ENCODE measurements at places on chromosomes 2 and 18. TPM values are rescaled to one million over a fixed set of nuclear protein-coding genes. Genes with fewer than 3 reads are reported as not detected.

SH3RF3 gene
- 0.61 TPM for total RNA-seq

MAPK4 gene
- total RNA-seq, result 0.15 TPM

ADAM23 gene
- total RNA-seq, result 9.9 TPM

CPO gene
- total RNA-seq, result not detected

AGPS gene
- 37.0 TPM for total RNA-seq

CTAGE1 gene
- not detected for total RNA-seq

SERPINB13 gene
- not detected for total RNA-seq

CD8B2 gene
- total RNA-seq, result not detected

RUFY4 gene
- not detected for total RNA-seq

CIB4 gene
- 0.42 TPM for total RNA-seq

RBFA gene
- 30.3 TPM for total RNA-seq

PIEZO2 gene
- 0.70 TPM for total RNA-seq

PLEK gene
- total RNA-seq, result not detected

HEATR5B gene
- 4.8 TPM for total RNA-seq

TMEM178A gene
- 0.21 TPM for total RNA-seq

CENPA gene
- total RNA-seq, result 38.8 TPM

PCARE gene
- not detected for total RNA-seq

EMX1 gene
- not detected for total RNA-seq

RAB27B gene
- total RNA-seq, result 11.2 TPM

SOWAHC gene
- total RNA-seq, result 9.2 TPM

IL36G gene
- not detected for total RNA-seq

SIGLEC15 gene
- not detected for total RNA-seq

DSG1 gene
- total RNA-seq, result not detected

DNAJC5G gene
- total RNA-seq, result not detected

CLEC4F gene
- not detected for total RNA-seq

PIK3C3 gene
- 15.0 TPM for total RNA-seq

CCDC141 gene
- total RNA-seq, result not detected
